ENCODE measurements at places on chromosomes 7 and 10. TPM values are rescaled to one million over a fixed set of nuclear protein-coding genes. Genes with fewer than 3 reads are reported as not detected.

The POLR2J gene
- 49.4 TPM for total RNA-seq

GRCh38 chr7:2837496-2837895 lies 6.6 kb downstream of the GNA12 start:
- DNase-seq: no peak

The CYP2C19 gene
- 3.9 TPM for total RNA-seq

The TRIM74 gene
- total RNA-seq: 0.58 TPM

The SPDYE1 gene
- total RNA-seq: not detected

The MUC3A gene
- 144 TPM for total RNA-seq

DNA sequence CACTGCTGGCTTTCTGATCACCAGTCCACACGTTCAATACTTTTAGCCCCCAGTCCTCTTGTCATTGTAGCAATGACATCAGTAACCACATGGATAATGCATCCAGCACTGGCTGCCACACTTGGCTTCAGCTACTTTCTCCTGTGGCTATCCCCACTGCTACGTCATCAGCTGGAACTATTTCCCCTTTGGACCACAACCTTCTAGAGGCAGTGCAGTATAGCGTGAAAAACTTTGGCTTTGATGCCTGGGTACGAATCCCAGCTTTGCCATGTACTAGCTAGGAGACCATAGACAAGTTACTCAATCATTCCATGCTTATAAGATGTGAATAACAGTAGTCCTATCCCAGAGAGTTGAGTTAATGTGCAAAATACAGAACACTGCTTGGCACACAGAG lies 63.2 kb downstream of the CCDC3 start:
- DNase-seq: no peak

The ZNF33B gene
- total RNA-seq: 26.0 TPM

- DNase-seq: no peak
Measured at GRCh38 chr10:35792291-35792690, 150.2 kb upstream of the FZD8 start.

- DNase-seq: no peak
Measured at GRCh38 chr7:18419456-18419855, 76.1 kb upstream of the HDAC9 start.

The OR2A5 gene
- not detected for total RNA-seq

The HOXA13 gene
- 35.2 TPM for total RNA-seq

The DLX5 gene
- total RNA-seq: not detected

- no peak for DNase-seq
Measured at GRCh38 chr10:96334616-96335526, 23.9 kb downstream of the OPALIN start.

All from left colon (tissue), 2 donors.